Activated CD4-positive, alpha-beta T cell treated with anti-CD3 and anti-CD28 coated beads, Interleukin-2, amount 10 ng/mL, durations not matched to agents 24 days and 14 days (primary cell): ENCODE measurements at places on chromosomes 13 and 19. TPM values are rescaled to one million over a fixed set of nuclear protein-coding genes. Genes with fewer than 3 reads are reported as not detected.

JOSD2 gene
- total RNA-seq = 41.7 and 44.0 TPM in 2 replicates

MLLT1 gene
- total RNA-seq = 67.5 and 74.3 TPM in 2 replicates

GPC6 gene
- total RNA-seq = not detected in 2 replicates

ZNF729 gene
- total RNA-seq = not detected in 2 replicates

LCP1 gene
- total RNA-seq = 758 and 792 TPM in 2 replicates

VAV1 gene
- 75.3 and 78.9 TPM in 2 replicates for total RNA-seq

FOXO1 gene
- 38.1 and 39.6 TPM in 2 replicates for total RNA-seq

GRCh38 chr13:50766013-50766412 is 77.5 kb downstream of the DLEU7 start:
- no peak for DNase-seq

DNA sequence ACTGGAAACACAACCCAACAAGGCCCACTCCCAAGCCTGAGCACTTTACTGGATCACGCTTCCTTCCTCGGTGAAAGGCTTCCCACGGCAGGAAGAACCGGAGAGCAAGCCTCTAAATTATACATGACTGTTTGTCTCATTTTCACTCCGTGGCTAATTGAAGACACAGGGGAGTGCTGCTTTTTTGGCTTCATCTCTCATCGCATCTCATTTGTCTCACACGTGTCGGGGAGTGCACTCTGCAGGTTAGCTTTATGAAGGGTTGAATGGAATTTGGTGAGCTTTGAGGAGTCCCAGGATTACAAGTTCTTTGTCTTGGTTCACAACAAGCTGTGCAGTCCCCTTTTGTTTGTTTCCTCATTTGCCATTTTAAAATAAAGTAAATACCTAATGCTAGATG is 544.6 kb downstream of the GPC6 start:
- no peak for DNase-seq

DNA sequence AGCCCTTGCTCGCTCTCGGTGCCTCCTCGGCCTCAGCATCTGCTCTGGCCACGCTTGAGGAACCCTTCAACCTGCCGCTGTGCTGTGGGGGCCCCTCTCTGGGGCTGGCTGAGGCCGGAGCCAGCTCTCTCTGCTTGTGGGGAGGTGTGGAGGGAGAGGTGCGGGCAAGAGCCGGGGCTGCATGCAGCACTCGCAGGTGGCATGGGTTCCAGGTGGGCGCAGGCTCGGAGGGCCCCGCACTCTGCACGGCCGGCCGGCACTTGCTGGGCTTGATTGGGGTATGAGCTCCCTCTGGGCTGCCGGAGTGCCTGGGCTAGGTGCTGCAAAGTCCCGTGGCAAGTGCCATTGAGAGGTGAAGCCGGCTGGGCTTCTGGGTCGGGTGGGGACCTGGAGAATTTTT is 31.7 kb upstream of the RPL21 start:
- DNase-seq = no peak

DNA sequence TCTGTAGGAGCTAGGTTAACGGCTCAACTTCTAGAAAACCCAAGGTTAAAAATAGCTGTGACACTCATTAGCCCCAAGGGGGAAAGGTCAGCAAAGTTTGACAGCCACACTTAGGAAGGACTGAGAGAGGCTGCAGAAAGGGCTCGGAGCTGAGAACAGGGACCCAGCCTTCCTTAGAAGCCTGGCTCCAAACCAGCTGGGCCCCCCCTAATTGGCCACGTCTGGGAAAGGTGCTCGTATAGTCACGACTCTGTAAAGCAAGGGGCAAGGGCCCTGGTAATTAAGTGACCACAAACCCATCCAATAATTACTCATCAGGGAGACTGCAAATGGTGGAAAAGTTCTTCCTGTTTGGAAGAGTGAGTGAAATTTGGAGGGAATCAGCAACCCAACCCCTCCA is 90.5 kb downstream of the RNASEH2B start:
- DNase-seq = peak; percentile 34

DNA sequence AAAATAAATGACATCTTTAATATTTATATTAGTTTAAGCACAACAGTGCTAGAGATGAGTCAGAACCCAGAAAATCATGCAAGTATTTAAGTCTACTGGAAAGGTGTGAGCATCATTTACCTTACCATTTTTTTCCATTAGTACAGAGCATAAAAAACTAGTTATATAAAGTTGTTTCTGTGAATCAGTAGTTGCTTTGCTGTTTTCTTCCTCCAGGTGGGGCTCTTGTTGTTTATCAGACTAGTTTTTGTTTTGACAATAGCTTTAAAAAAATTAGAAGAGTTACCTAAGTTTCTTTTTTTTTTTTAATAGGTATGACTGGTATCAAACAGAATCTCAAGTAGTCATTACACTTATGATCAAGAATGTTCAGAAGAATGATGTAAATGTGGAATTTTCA is 12.7 kb downstream of the SUGT1 start:
- DNase-seq = no peak

DNA sequence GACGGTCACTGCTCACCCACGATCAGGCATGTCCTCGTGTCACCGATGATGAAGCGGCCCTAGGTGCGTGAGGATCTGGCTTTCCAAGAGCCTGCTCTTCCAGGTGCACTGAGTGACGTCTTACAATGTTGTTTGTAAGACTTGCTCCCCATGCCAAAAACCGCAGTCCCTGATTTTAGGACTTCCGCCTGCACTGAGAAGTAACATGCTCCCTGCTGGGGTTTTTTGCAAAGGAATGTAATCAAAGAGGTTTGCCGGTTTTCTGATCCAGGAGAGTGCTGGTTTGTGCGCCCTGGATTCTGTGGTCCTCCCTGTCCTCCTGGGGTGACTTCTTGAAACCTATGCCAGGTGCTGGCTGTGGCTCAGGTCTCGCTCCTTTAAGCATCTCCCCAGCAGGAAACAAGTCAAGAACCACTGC is 38.8 kb downstream of the MYO9B start:
- DNase-seq = no peak

DNA sequence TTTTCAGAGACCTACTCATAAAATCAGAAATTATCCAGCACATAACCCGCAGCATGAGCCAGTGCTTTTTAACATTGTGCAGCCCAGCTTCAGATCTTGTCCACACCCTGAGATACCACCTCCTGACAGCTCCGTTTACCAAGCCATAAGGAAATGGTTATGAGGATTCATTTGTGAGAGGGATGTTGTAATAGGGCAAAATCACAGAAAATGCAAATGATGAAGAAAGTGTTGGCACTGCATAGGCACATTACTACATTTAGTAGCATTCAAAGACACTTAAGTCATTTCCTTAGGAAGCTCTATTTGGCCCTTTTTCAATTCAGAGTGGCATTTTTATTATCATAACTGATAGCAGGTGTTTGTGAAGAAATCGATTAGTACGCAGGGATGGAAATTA is 277.5 kb downstream of the DNAJC15 start:
- DNase-seq = no peak

DNA sequence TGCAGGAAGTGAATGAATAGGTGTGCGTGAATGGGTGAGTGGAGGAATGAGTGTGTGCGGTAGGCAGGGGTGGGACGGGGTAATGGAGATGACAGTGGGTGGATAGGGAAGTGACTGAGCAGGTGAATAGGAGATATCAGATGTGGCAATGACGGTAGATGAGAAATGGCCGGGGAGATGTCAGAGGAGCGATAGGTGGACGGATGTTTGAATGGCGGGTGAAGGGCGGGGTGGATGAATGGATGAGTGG is 1.5 kb downstream of the TTC9B start:
- DNase-seq = no peak

DNA sequence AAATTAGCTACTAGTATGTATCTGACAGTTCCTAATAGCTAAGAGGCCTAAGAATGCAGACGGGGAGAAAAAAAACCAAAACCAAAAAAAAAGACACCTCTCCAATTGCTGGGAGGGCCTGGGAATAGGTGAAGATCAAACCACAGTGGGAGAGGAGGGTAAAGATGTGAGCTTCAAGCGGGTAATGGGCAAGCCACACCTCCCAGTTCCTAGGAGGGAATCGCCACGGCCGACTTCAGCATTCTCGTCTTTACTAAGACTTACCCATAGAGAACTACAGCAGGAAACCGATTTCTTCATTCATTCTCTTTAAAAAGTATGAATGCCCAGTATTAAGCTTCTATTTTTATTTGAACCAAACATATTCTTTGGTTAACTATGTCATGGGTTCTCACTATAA is 5.6 kb upstream of the EEF1AKMT1 start:
- DNase-seq = no peak

DNA sequence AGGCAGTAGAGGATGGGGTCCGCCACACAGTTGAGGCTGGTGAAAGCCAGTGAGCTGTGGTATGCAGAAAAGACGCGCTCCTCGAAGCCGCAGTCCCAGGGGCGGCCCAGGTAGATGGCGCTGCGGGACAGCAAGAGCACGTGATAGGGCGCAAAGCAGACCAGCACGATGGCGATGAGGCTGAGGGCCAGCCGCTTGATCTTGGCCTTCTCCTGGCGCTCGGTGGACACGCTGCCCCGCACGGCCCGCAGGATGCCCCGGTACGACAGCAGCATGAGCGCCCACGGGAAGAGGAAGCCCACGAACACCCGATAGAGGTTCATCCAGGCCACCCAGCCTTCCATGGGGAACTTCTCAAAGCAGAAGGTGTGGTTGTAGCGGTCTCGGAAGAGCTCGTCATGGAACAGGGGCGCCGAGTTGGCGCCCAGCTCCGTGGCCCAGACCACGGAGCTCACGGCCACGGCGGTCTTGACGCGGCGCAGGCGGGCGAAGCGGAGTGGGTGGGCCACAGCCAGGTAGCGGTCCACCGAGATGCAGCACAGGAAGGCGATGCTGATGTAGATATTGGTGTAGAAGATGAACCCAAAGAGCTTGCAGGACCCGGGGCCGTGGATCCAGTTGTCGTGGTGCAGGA is 6.5 kb upstream of the OPA3 start:
- peak; percentile 81 for DNase-seq

DNA sequence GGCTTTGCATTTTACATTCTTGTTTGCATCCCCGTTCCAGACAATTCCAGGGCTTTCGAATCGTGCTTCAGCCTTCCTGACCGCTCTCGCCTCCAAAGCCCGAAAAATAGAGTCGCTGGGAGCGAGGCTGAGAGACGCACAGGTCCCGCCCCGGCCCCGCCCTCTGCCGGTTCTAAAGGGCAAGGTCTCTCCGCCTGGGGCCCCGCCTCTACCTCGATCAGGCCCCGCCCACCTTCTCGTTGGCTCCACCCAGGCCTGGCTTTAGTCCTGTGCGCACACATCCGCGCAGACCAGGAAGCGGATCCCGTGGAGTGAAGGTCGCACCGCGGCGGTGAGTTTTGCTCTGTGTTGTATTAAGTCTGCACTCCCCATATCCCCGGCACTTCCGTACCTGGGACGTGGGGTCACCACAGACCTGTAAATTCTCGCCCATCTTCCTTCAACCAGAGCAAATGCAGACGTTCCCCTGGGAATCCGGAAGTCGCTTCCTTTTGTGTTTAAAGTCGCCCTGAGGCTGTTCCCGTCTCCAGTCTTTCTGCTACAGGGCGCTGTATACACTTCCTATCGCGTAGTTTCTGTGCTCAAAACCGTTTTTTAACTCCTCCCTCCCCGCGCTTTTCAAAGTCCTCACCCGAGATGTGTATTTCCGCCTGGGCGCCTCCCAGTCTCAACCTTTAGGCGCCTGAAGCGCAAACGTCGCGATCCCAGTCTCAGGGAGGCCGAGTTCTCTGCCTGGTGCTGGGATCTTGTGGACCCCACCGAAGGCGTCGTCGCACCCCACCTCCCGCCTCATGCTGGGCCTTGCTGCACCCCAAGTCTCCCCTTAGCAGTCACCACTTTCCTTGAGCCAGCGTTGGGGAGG is at the start of gene ZNF701:
TSS of gene ZNF701 (plus strand) at position 288 of the 862 bp plus-strand sequence. CDS start 3,861 bp downstream, outside the sequence.
- DNase-seq = peak; percentile 99

GRCh38 chr13:55816976-55817601 is 1323.6 kb upstream of the PRR20A start:
- DNase-seq = no peak

GRCh38 chr19:43607238-43608205 is 4.4 kb upstream of the SRRM5 start:
- no peak for DNase-seq

GRCh38 chr13:45372189-45373161 is 31.5 kb upstream of the TPT1 start:
- DNase-seq = no peak

GRCh38 chr13:59691501-59692066 is 472.1 kb downstream of the DIAPH3 start:
- DNase-seq = no peak

- no peak for DNase-seq
These were observed 1276.5 kb upstream of the MIR17HG start for GRCh38 chr13:90070837-90071525.

- DNase-seq = no peak
These were observed 12.3 kb downstream of the TMED1 start for GRCh38 chr19:10823690-10824089.
